ENCODE measurements at places on chromosomes 3 and 15.

- peak; percentile 91 for DNase-seq
Observed at GRCh38 chr15:98914626-98915025, 93.0 kb downstream of the PGPEP1L start.

- peak; percentile 69 for DNase-seq
Observed at GRCh38 chr15:85354461-85354860, 25.9 kb upstream of the AKAP13 start.

GRCh38 chr15:91897585-91898372 lies 44.3 kb downstream of the SLCO3A1 start:
- DNase-seq = no peak

- no peak for DNase-seq
Observed at GRCh38 chr3:42101481-42101880, 10.3 kb downstream of the TRAK1 start.

DNA sequence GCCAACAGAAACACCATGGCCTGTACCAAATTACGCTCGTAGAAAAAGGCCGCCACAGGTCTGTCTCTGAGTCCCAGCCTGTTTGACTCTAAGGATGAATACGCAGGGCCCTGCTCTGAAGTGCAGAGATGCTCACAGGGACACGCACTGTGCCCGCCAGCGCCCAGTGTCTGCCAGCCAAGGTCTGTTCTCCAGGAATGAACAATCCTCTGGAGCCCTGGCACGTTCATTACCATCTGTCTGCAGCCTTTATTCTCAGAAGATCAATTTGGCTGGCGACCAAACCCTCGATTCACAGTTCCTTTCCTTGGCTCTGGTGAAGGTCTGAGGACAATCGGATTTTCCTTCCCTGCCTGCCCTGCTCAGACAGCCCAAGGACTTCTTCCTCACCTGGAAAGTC lies 66.3 kb downstream of the NIPA2 start:
- DNase-seq = no peak

DNA sequence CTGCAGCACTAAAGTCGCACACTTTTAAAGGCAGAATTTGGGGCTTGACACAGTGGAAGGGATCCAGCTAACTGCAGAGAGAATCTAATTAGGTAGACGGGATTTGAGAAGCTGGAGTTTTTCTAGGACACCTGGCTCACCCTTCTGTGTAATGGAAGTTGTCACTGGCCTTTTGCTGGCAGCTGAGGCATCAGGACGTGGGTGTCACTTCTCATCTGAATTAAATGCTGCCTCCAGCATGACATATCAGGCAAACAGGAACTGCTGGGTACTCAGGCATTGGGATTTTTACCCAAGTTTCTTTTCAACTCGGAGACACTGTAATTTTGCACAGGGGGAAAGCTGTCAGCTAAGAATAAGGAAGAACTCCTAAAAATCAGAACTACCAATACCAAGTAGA lies 861.9 kb upstream of the ARPP21 start:
- DNase-seq = no peak

GRCh38 chr15:31925541-31925940 lies 104.8 kb upstream of the CHRNA7 start:
- DNase-seq = no peak

- no peak for DNase-seq
Observed at GRCh38 chr3:179265875-179266274, 15.0 kb upstream of the KCNMB3 start.

DNA sequence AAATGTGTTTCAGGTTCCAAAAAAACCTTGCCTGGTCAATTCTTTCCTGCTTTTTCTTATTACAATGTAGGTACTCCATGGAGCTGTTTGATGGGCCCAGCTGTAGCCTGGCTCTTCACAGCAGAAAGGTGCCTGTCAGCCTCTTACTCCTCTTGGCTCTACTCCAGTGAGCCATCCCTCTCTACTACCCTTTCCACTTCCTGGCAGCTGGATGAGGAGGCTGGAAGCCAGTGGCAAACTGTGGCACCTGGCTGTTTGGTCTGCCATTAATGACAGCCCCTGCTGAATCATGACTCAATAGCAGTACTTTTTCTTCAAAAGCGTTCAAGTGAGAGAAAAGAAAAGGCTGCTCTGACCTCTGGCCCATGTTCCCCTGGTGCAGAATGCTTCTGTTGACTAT lies 618.1 kb downstream of the PYDC2 start:
- DNase-seq = no peak

- DNase-seq = peak; percentile 52
Observed at GRCh38 chr3:99868311-99868646, 50.6 kb downstream of the CMSS1 start.

DNA sequence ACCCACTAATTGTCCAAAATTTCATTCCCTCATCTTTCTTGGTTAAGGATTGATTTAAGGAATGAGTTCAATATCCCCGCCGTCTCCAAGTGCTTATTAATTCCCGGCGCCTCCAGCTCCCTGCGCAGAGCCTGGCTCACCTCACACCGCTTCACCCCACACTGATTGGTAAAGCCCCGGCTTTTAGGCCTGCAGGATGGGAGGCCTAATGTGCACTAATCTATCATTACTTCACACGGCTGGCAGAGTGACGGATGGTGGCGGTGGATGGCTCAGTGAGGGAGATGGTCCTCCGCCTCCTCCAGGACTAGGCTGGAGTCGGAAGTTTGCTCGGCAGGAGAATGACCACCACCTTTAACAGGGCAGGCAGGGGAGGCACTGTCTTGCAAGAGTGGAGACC lies 81.7 kb downstream of the MEGF11 start:
- no peak for DNase-seq

DNA sequence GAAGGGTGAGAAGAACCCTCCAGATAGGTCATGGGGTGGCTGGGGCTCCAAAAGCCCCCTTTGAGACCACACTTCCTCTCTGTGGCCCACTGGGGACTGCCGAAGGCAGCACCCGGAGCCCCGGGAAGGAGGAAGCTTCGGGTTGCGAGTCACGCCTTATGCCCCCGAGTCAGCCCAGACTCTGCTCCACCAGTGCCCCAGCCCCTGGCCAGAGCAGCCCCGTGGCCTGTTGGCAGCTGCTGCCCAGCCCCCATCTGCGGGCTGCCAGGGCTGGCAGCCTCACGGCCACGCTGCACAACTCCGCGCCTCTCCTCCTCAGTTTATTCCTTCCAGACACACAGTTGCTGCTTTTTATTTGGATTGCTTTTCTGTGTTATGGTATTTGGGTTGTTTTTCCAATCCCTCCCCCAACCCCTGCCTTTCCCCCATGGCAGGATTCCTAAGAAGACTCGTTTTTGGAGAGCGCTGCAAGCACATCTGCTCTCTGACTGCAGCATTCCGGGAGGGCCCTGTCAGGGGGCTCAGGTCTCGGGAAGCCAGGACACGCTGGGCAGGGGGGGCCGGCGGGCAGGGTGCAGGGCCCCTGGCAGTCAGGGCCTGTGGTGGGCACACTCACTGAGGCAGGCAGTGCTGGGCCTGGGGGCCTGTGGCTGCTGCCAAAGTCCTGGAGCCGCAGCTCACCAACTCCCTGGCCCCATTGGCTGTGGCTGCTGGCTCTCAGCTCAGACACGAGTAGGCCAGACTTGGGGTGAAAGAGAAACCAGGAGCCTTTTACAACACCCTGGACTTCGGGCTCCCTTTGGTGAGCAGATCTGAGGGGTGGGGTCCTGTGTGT lies 20.2 kb downstream of the MAGEF1 start:
- DNase-seq = no peak

DNA sequence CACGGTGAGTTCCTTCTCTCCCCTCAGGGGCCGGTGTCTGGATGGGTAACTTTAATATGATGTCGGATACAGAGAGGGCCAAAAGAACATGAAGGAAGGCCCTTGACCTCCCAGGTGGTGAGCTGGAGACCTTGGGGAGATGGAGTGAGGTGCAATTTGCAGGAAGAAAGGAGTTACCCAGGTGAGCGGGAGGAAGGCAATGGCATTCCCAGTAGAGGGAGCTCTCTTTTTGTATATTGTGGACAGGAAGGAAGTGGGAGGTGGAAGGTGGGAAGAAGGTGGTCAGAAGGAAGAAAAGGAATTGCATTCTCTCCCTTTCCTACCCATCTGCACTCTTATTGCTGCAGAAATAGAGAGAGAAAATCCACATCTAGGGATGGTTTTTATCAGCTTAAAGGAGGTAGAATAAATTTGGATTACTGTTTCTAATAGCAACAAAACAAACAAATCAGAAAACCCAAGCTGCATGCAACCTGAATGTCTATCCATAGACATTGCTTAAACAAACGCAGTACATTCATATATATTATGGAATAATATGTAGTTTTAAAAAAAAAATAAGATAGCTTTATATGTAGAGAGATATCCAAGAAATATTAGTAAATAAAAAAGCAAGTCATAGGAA lies 169.0 kb upstream of the TSC22D2 start:
- DNase-seq = peak; percentile 44

GRCh38 chr3:188476935-188477334 lies 323.0 kb downstream of the LPP start:
- DNase-seq = no peak

DNA sequence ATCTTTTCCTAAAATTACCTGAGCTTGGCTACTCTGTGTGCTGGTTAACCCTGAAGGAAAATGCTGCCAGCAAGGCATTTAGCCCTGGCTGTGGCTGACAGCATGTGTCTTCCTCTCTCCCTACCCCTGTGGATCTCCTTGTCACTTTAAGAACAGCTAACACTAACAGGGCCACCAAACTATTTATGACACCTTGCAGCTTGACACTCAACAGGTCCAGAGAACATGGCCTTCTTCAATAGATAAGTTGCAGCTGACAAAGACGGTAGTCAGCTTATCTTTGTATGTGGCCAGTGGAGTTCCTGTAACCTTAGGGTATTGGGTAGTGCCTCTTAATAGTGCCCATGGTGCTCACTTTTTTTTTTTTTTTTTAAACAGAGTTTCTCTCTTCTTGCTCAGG lies 32.0 kb upstream of the COPB2 start:
- no peak for DNase-seq

DNA sequence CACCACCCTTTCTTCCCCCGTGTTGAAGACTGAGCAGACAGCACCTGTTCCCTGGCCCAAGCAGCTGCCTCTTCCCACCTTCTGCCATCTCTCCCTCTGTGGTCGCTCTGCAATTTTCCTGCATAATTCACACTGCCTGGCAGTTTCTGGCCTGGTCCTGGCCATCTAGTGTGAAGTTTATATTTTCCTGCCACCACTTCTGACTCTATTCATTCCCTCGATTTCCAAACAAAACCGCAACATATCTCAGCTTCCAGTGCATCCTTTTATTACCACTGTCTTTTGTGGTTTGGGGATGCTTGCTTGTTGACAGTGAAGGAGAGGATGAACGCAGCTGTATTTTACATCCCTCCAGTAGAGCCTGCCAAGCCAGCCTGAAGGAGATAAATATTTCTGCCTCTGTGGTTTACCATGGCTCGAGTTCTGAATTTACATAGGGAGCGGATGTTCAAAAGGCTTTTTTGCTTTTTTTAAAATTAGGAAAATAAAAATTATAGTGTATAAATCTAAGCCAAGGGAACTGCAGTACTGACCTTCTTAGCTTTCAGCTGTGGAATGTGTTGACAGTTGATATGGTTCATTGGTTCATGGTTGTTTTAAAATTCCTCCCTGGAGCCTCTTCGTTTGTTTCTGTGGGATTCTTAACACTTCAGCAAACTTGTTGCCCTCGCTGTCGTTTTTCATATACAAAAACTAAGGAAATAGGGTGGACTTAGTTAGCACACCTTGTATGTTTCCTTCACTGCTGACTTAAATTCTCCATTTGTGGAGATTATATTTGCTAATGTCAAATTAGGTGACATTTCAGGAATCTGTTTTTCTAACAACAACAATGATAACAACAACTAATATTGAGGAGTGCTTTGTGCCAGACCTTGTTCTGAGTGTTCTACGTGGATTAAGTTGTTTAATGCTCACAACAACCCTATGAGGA lies 250.5 kb downstream of the ADAMTSL3 start:
- DNase-seq = peak; percentile 6

DNA sequence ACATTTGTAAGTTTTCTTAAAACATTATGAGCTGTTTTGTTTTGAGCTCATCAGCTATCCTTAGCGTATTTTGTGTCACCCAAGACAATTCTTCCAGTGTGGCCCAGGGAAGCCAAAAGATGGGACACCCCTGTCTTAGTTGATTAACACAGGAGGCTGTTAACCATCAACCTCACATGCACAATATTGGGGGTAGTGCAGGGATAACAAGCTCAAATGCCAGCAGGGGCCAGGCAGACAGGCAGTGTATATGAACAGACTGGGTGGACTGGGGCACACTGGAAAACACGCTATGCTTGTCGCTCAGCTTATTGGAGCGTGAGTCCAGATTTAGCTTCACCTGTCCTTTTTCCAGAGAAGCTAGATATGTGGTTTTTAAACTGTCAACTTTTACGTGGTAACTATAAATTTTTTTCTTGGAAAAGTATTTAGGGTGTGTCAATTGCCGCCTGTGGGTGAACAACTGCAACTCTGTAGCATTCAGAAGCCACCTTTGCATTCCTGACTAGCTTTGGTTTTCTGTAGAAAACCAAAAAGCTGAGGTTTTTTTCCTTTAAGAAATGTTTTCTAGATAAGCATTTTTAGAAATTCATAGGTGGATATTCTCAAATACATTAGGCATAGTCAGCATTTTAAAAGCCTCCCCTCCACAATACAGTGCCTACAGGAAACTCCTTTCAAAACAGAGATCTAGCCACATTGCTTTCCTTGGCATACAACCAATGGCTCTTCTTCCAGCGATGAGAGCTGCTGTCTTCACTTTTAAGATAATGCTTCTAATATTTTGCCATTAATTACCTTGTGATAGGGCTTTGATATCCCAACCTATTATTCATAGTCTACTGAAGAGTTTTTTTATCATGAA lies 14.6 kb downstream of the PSMD6 start:
- no peak for DNase-seq

GRCh38 chr15:44956388-44956787 lies at the start of gene TERB2:
Gene TERB2 (plus strand): TSS chr15:44956687. CDS start chr15:44956719, 32 bp downstream.
- DNase-seq = no peak

DNA sequence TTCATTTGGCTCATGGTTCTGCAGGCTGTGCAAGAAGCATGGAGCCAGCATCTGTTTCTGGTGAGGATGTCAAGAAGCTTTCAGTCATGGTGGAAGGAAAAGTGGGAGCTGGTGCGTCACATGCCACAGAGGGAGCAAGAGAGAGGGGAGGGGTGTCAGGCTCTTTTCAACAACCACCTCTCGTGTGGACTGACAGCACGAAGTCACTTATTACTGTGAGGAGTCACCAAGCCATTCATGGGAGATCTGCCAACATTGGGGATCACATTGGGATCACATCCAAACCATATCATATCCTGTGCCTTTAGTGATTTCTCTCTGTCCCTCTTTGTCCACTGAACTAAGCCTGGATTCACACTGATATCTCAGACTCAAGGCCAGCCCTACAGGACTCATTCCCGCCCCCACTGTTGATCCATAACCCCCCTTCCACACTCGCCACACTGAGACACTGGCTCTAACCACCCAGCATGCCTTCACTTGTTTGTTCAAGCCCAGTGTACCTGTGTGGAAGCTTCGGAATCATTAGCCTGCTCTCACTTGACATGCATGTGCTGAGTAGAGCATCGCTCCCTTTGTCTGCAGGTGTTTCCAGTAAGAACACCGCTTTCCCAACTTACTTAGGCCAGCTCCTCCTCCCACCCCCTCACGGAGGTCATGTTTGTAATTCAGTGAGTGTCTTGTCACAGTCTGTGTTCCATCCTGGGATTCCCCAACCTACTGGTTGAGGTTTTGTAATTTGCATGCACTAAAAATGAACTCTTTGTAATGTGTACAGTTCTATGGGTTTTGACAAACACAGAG lies 132.2 kb downstream of the KLF13 start:
- no peak for DNase-seq

GRCh38 chr3:132248490-132248889 lies 68.7 kb upstream of the ACP3 start:
- no peak for DNase-seq

Data from M059J (cell line).